ENCODE measurements at places on chromosomes 11 and 22. TPM values are rescaled to one million over a fixed set of nuclear protein-coding genes. Genes with fewer than 3 reads are reported as not detected.

Gene ADM2
- 0.32 TPM for polyA plus RNA-seq

Gene NAV2
- 42.2 TPM for polyA plus RNA-seq

- no peak for DNase-seq
Measured at GRCh38 chr11:15851051-15851498, 505.3 kb downstream of the SOX6 start.

GRCh38 chr11:36558571-36559413, 9.0 kb upstream of the RAG1 start:
- DNase-seq, result no peak

Gene IGF2
- 3,413 TPM for polyA plus RNA-seq

Gene DLG2
- polyA plus RNA-seq, result 7.0 TPM

GRCh38 chr11:95503047-95503446, 272.0 kb upstream of the SESN3 start:
- DNase-seq, result no peak

- DNase-seq, result peak; percentile 75
Measured at GRCh38 chr22:41092847-41093411, 537 bp downstream of the EP300 start.

Gene APOBEC3B
- 4.0 TPM for polyA plus RNA-seq

- no peak for DNase-seq
Measured at GRCh38 chr22:45962756-45963324, 14.1 kb downstream of the WNT7B start.

GRCh38 chr11:26983645-26984044, 10.3 kb upstream of the FIBIN start:
- DNase-seq, result no peak

Gene EP300
- 36.8 TPM for polyA plus RNA-seq

- peak; percentile 84 for DNase-seq
Measured at GRCh38 chr11:94876645-94877442, 96.5 kb downstream of the CWC15 start.

Data from muscle of back (tissue), 13 donors.